ENCODE measurements at places on chromosomes 5 and 9.

- no peak for DNase-seq
These were observed 182.0 kb downstream of the GIN1 start for GRCh38 chr5:102937894-102938293.

GRCh38 chr5:21071986-21072385 lies 1084.0 kb upstream of the CDH18 start:
- no peak for DNase-seq

DNA sequence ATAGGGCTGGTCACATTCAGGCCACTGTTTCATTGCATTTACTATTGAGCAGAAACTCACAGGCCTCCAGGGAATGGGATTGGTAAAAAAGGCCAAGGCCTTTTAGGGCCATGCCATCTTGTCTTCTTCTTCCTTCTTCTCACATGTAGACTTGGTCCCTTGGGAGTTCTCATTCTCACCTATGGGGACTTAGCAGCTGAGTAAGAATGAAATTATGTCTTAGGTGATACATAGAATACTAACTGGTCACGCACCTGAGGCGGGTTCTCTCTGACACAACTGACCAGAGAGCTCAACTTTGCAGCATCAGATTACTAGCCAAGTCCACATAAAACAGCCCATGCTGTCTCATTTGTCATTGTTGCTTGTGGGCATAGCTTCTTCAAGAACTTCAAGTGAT lies 641.8 kb downstream of the EFNA5 start:
- no peak for DNase-seq

GRCh38 chr9:131523086-131523388 lies 8.0 kb downstream of the UCK1 start:
- DNase-seq = no peak

DNA sequence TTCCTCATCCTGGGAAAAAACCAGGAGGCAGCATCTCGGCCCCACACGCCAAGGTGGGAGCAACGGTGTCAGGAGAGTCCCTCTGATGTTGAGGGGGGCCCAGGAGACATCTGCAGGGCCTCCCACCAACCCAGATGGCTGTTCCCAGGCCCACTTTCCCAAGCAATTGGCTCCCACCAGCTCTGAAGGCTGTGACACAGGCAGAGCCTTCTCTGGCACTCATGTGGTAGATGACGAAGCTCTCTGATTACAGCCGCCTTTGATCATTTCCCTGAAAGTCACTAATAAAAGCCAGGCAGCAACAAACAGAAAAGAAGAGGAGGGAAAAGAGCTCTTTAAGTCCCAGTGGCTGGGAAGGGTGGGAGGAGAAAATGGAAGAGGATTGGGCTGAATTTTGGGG lies 226.5 kb downstream of the CDK5RAP2 start:
- DNase-seq = no peak

- no peak for DNase-seq
These were observed 3.7 kb upstream of the ROR2 start for GRCh38 chr9:91953718-91954117.

Measured in NCI-H146 (cell line).